ENCODE measurements at places on chromosomes 5 and 9.
A peak's percentile ranks its signal among the peaks of the same experiment; 100 is the strongest.

- no peak overlapping the region for H3K4me3 ChIP-seq
- no peak overlapping the region for H3K27ac ChIP-seq
- H3K27me3 ChIP-seq = no peaks in the 10 kb centered on the region
- DNase-seq = no peak
- peaks cover 4% of the 10 kb centered on the region for H3K36me3 ChIP-seq
- H3K4me1 ChIP-seq = no peaks in the 10 kb centered on the region
Measured at GRCh38 chr5:83827111-83827557, 106.5 kb upstream of the HAPLN1 start.

GRCh38 chr5:15500325-15501001 lies 483 bp downstream of the FBXL7 start:
- peak overlapping the region; percentile 88 for H3K27ac ChIP-seq
- DNase-seq = peak; percentile 55
- peaks cover 11% of the 10 kb centered on the region for H3K27me3 ChIP-seq
- peaks cover 67% of the 10 kb centered on the region for H3K4me1 ChIP-seq

DNA sequence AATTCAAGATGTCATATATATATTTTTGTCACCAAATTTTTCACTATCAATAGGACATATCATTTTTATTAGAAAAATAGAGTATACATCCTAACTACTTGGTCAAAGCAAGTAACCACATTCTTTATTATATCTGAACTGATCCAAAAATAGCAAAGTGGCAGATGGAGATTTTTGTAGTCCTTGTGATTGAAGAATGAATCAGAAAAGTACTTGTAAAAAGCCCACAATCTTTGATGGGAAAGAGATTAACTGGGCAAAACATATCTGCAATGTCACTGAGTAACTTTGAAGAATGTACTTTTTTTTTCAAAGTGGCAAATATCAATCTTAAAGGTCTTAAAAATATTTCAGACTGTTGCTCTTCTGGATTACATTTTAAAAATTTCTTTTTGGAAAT lies 1040.6 kb upstream of the SEMA6A start:
- H3K27me3 ChIP-seq = no peaks in the 10 kb centered on the region
- H3K4me1 ChIP-seq = no peaks in the 10 kb centered on the region
- no peak overlapping the region for H3K27ac ChIP-seq
- H3K4me3 ChIP-seq = no peak overlapping the region

GRCh38 chr5:160629003-160629402 lies 207.3 kb downstream of the PTTG1 start:
- DNase-seq = no peak
- peaks cover 27% of the 10 kb centered on the region for H3K4me1 ChIP-seq
- H3K27ac ChIP-seq = no peak overlapping the region

DNA sequence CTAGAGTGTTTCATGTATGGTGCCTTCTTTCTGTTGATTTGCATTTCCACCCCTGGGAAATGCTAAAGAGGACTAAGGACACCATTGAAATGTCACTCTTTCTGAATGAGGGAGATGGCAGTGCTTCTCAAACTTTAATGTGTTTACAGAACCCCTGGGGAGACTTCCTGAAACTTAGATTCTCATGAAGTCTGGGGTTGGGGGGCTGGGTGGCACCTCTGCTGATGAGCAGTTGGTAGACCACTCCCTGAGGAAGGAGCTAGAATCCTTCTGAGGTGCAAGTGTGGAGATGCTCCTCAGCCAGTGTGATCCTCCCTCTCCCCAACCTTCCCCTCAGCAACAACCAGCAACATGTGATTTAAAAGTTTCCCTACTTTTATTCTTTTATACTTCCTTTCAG lies 546.8 kb downstream of the LRRC70 start:
- H3K27ac ChIP-seq = no peak overlapping the region
- DNase-seq = no peak
- no peaks in the 10 kb centered on the region for H3K36me3 ChIP-seq
- no peaks in the 10 kb centered on the region for H3K4me1 ChIP-seq
- no peak overlapping the region for H3K4me3 ChIP-seq

GRCh38 chr9:23731353-23731752 lies 94.7 kb downstream of the ELAVL2 start:
- no peaks in the 10 kb centered on the region for H3K36me3 ChIP-seq
- no peak overlapping the region for H3K4me3 ChIP-seq
- peak overlapping the region; percentile 93 for H3K27ac ChIP-seq
- peaks cover 66% of the 10 kb centered on the region for H3K4me1 ChIP-seq
- H3K27me3 ChIP-seq = no peaks in the 10 kb centered on the region

DNA sequence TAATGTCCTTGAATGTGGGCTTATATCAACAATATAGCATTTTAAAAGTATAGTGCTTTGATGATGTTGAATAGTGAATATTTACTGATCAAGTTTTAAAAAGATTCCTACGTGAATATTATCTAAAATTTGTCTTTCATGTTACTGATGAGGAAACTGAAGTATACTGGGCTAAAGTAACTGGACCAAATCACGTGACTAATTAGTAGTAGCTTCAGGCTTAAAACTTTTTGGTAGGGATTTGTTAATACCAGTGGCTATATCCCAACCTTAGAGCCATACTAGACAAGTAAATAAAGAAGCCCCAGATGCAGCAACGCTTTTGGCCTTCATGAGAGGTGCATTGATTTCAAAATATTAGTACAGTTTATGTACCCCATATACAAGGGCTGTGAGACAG lies 152.1 kb upstream of the EDIL3 start:
- no peaks in the 10 kb centered on the region for H3K36me3 ChIP-seq
- H3K27ac ChIP-seq = no peak overlapping the region
- H3K4me3 ChIP-seq = no peak overlapping the region

DNA sequence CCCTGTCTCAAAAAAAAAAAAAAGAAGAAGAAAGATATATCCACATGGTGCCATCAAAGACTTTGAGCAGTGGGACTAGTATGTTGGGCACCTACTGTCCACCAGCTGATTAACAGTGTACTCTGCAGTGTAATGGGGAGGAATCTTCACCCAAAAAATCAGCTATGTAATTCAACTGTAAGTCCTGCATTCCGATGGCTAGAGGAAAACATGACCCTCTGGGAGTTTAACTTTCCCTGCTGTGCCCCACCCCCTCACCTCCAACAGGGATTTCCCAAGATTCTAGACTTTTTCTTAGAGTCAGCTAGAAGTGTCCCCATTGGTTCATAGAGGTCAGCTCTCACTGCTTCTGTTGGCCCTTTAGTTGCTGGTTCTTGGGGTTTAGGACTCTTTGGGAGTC lies 221.2 kb upstream of the CLINT1 start:
- DNase-seq = no peak
- no peak overlapping the region for H3K27ac ChIP-seq
- H3K36me3 ChIP-seq = no peaks in the 10 kb centered on the region
- H3K4me3 ChIP-seq = no peak overlapping the region
- H3K27me3 ChIP-seq = no peaks in the 10 kb centered on the region
- peaks cover 33% of the 10 kb centered on the region for H3K4me1 ChIP-seq

- peaks cover 12% of the 10 kb centered on the region for H3K27me3 ChIP-seq
- peaks cover 28% of the 10 kb centered on the region for H3K4me1 ChIP-seq
- H3K36me3 ChIP-seq = no peaks in the 10 kb centered on the region
Measured at GRCh38 chr5:14141764-14142163, 1.4 kb upstream of the TRIO start.

DNA sequence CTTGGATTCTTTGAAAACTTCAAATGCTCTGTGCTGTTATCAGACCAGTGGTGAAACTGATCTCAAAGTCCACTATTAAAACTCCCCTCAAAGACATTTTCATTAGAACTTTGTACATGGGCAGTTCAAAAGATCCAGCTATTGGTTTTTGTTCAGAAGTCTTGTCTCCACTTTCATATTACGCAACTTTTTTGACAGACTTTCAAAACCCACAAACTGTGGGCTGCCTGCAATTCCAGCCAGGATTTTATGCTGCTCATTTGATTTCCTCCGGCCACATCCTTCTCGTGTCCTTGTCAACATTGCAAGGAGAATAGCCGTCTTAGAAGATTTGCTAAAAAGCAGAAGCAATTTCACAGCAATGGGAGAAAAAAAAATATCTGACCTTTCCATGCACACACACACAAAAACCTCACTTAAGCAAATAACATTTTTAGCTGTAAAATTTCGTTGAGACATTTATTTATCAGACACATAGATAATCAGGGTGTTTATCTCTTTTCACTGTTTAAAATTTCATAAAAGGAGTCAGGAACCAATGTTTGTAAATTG lies 1990.5 kb downstream of the MAT2B start:
- H3K4me1 ChIP-seq = no peaks in the 10 kb centered on the region
- no peaks in the 10 kb centered on the region for H3K36me3 ChIP-seq
- H3K27me3 ChIP-seq = no peaks in the 10 kb centered on the region
- DNase-seq = no peak
- H3K27ac ChIP-seq = no peak overlapping the region
- H3K4me3 ChIP-seq = no peak overlapping the region

DNA sequence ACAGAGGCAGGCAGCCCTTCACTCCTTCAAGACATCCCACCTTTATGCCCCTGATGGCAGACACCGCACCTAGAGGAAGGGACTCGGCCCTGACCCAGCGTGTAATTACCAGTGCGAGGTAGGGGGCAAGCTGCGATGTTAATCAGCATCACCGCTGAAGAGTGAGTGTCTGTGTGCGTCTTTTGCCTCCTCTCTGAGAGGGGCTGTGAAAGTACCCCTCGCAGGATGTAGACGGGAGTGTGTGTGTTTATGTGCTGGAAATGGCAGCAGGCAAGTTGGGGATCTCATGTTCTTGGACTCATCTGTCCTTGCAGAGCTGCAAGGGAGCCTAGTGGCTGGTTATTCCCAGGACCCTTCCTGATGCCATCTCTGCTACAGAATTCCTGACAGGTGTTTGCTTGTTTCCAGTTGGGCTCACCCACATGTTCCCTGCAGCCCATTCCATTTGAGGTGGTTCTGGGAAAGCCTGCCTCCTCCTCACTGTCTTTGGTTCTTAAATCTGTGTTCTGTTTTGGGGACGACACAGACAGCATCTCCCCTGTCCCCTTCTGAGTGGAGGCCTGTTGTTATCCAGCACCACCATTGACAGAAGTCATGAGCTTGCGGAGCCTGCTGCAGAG lies 70.5 kb downstream of the ZNF618 start:
- H3K4me3 ChIP-seq = no peak overlapping the region

DNA sequence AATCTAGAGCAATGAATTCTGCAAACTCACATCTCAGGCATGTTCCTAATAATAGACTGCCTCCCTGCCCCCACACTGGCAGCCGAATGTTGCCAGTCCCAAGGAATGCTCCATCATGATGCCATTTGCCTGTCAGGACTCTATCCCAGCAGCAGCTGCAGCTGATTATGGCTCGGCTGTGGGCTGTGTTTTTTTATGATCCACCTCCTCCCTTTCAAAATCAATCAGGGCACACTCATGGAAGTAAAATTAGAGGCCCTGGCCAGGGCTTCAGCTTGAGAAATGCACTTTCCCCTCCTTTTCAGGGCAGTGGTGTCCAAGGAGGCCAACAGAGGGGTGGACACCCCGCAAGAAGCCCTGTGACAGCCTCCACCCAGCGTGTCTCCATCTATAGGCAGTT lies 176.7 kb upstream of the S1PR3 start:
- H3K27me3 ChIP-seq = peaks cover 8% of the 10 kb centered on the region
- no peak overlapping the region for H3K4me3 ChIP-seq
- H3K36me3 ChIP-seq = no peaks in the 10 kb centered on the region

DNA sequence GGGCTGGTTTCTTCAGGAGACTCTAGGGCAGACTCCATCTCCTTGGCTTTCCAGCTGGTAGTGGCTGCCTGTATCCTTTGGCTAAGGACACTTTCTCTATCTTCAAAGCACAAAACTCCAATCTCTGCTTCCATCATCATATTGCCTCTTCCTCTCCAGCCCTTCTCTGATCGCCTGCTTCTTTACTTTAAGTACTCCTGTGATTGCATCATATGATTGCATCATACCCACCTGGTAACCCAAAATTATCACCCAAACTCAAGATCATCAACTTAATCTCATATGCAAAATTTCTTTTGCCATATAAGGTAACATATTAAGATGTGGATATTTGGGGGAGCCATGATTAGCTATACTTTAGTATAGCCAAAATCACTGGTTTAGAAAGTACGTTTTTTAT lies 1092.6 kb upstream of the CDH6 start:
- H3K27ac ChIP-seq = no peak overlapping the region
- DNase-seq = no peak
- H3K36me3 ChIP-seq = no peaks in the 10 kb centered on the region
- no peaks in the 10 kb centered on the region for H3K27me3 ChIP-seq
- H3K4me1 ChIP-seq = peaks cover 2% of the 10 kb centered on the region

GRCh38 chr5:169795338-169795737 lies 158.3 kb downstream of the DOCK2 start:
- no peak for DNase-seq
- no peak overlapping the region for H3K4me3 ChIP-seq
- H3K36me3 ChIP-seq = no peaks in the 10 kb centered on the region
- peaks cover 8% of the 10 kb centered on the region for H3K4me1 ChIP-seq
- H3K27me3 ChIP-seq = peaks cover 23% of the 10 kb centered on the region

DNA sequence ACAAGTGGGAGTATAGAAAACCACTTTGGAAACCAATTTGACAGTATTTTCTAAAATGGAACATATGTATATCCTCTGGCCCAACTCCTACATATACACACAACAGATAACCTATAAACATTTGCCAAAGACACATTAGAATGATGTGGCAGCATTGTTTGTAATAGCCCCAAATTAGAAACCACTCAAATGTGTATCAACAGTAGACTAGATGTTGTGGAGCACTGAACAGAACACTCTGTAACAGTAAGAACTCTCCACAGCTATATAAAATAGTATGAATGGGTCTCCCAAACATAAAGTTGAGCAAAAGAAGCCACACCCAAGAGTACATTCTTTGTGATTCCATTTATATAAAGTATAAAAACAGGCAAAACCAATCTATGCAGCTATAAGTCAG lies 6.1 kb downstream of the ZNF622 start:
- peaks cover 35% of the 10 kb centered on the region for H3K4me1 ChIP-seq
- H3K4me3 ChIP-seq = no peak overlapping the region
- no peak for DNase-seq

DNA sequence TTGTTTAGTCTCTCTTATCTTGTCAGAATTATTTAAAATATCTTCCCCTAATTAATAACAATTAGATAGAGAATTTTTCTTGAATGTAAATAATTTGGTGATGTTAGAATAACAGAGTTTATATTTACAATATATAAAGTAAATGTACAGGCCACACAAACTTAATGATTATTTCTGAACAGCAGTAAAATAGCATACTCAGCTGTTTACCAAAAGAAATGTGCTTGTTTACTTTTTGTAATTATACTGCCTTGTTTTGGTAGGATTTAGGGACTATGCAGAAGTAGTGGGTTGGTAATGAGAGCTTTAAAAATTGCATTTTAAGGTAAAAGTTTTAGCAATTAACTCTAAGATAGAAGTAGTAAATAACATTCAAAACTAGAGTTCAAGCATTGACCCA lies 17.4 kb downstream of the NDFIP1 start:
- DNase-seq = no peak
- H3K27ac ChIP-seq = no peak overlapping the region
- peaks cover 55% of the 10 kb centered on the region for H3K36me3 ChIP-seq
- no peaks in the 10 kb centered on the region for H3K4me1 ChIP-seq

- peaks cover 5% of the 10 kb centered on the region for H3K27me3 ChIP-seq
- no peak overlapping the region for H3K27ac ChIP-seq
- peaks cover 7% of the 10 kb centered on the region for H3K36me3 ChIP-seq
- no peaks in the 10 kb centered on the region for H3K4me1 ChIP-seq
- no peak overlapping the region for H3K4me3 ChIP-seq
Measured at GRCh38 chr9:127267793-127268525, 3.4 kb downstream of the GARNL3 start.

GRCh38 chr9:98652741-98653140 lies 56.0 kb downstream of the GABBR2 start:
- H3K27ac ChIP-seq = no peak overlapping the region
- peaks cover 27% of the 10 kb centered on the region for H3K27me3 ChIP-seq
- no peak for DNase-seq
- H3K4me3 ChIP-seq = no peak overlapping the region
- H3K4me1 ChIP-seq = no peaks in the 10 kb centered on the region

GRCh38 chr9:6188466-6188865 lies 27.1 kb upstream of the IL33 start:
- DNase-seq = no peak
- no peak overlapping the region for H3K4me3 ChIP-seq
- peaks cover 6% of the 10 kb centered on the region for H3K27me3 ChIP-seq
- H3K36me3 ChIP-seq = peaks cover under 1% of the 10 kb centered on the region
- no peaks in the 10 kb centered on the region for H3K4me1 ChIP-seq
